ENCODE measurements at places on chromosomes 5 and 9.

DNA sequence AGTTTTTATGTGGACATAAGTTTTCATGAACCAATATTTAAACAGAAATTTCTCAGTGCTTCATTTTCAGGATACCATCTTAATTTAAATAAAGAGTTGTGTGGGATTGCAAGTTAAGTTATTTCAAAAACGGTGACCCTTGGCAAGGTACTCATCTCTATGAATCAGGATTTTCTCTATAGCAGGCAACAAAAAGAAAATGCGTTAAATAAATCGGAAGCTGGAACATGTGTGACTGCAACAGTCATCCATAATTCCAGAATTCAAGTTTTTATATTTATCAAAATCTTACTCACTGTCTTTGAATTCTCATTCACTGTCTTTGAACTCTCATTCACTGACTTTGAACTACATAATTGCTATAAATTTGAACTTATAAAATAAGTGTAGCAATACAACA, 5.8 kb upstream of the RECK start:
- no peak overlapping the region for H3K27ac ChIP-seq
- no peak for DNase-seq
- H3K36me3 ChIP-seq = no peaks in the 10 kb centered on the region
- peaks cover 8% of the 10 kb centered on the region for H3K4me1 ChIP-seq

DNA sequence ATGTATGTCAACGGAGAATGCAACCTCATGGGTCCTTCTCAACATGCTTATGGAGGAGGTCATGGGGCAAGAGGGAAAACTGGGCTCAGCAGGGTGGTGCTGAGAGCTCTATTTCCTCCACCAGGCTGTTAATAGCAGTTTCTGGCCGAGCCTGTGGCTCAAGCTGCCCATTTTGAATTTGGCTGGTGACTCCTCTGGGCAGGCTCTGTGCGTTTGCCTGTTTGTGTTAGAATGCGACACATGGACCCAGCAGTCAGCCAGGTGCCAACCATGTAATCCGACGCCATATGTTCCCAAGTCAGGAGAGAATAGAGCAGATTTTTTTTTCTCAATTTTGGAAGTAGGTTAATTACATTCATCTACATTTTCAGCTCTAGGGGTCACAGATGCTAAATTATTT, 387.7 kb upstream of the CLINT1 start:
- H3K27me3 ChIP-seq = peaks cover 20% of the 10 kb centered on the region
- no peak overlapping the region for H3K4me3 ChIP-seq

- no peaks in the 10 kb centered on the region for H3K4me1 ChIP-seq
- H3K27ac ChIP-seq = no peak overlapping the region
- no peak for DNase-seq
- no peak overlapping the region for H3K4me3 ChIP-seq
- H3K36me3 ChIP-seq = no peaks in the 10 kb centered on the region
Measured at GRCh38 chr5:117829646-117830045, 1158.7 kb downstream of the DTWD2 start.

- no peak overlapping the region for H3K27ac ChIP-seq
- H3K4me1 ChIP-seq = no peaks in the 10 kb centered on the region
- no peak for DNase-seq
Measured at GRCh38 chr5:36648426-36648825, 42.0 kb downstream of the SLC1A3 start.

GRCh38 chr5:127875235-127876021, 172.2 kb downstream of the CCDC192 start:
- no peaks in the 10 kb centered on the region for H3K36me3 ChIP-seq
- no peak overlapping the region for H3K27ac ChIP-seq
- peaks cover 5% of the 10 kb centered on the region for H3K27me3 ChIP-seq
- H3K4me3 ChIP-seq = no peak overlapping the region
- no peak for DNase-seq

- peaks cover 38% of the 10 kb centered on the region for H3K4me1 ChIP-seq
- no peak for DNase-seq
- H3K27ac ChIP-seq = no peak overlapping the region
- no peaks in the 10 kb centered on the region for H3K36me3 ChIP-seq
- H3K4me3 ChIP-seq = no peak overlapping the region
Measured at GRCh38 chr5:144192661-144193060, 22.0 kb downstream of the KCTD16 start.

GRCh38 chr5:124477062-124477461, 269.4 kb downstream of the ZNF608 start:
- no peak overlapping the region for H3K4me3 ChIP-seq
- no peak overlapping the region for H3K27ac ChIP-seq
- H3K36me3 ChIP-seq = no peaks in the 10 kb centered on the region
- no peaks in the 10 kb centered on the region for H3K27me3 ChIP-seq
- H3K4me1 ChIP-seq = no peaks in the 10 kb centered on the region
- no peak for DNase-seq

DNA sequence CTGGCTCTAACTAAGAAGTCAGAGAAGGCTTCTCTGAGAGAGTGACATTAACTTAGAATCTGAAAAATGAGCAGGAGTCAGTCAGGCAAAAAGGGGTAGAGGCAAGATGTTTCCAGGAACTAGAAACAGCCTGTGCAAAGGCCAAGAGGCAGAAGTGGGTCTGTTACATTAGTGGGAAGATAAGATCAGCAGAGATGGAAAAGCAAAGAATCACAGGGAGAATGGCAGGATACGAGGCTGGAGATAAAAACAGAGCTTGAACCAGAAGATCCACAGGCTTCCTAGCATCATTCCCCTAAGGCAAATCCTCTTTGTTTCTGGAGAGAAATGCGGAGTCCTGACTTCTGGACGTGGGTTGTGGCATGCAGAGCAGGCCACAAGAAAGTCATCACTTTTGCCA, 27.4 kb downstream of the ASTN2 start:
- H3K36me3 ChIP-seq = no peaks in the 10 kb centered on the region
- H3K4me1 ChIP-seq = no peaks in the 10 kb centered on the region
- H3K27me3 ChIP-seq = no peaks in the 10 kb centered on the region
- DNase-seq = no peak
- H3K4me3 ChIP-seq = no peak overlapping the region
